ENCODE measurements at places on chromosomes 16 and 17.

GRCh38 chr17:28372203-28372944 lies 880 bp downstream of the SARM1 start:
- DNase-seq: peak; percentile 32

- DNase-seq: no peak
Measured at GRCh38 chr16:30699615-30700099, 686 bp downstream of the SRCAP start.

DNA sequence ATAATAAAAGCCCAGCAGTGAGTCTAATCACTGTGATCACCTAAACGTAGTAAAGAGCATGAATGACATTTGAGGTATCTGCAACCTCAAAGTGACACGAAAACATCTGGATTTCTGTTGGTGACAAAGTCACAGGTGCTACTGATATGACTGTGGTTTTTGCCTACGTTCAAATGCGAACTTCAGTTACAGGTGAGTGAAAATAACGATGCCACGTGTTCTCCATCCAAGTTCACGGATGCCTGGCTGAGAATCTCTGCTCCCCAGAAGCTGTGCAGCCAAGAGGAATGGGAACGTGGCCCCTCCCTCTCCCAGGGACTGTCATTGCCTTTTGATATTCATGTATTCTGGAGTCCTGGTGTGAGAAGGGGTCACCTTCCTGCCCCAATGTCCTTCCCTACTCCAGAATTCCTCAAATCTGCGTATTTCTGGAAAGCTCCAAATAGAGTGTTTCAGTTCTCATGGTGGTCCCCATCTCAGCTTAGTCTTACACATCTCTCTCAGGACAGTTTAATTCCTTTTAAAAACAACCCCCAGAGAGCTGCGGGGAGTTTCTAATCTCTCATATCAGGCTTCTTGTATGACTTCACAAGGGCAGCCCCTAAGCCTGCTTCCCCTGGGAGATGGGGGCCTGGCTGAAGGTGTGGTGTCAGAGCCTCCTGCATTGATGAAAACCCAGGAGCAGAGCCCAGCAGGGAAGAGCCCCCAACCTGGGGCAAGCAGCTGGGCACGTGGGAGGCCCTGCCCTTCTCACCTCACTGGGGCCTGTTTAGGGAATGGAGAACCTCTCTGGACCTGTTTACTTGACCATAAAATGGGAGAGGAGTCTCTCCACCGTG lies 25.8 kb downstream of the PIK3R5 start:
- no peak for DNase-seq

- no peak for DNase-seq
Measured at GRCh38 chr17:49842371-49842770, 5.5 kb downstream of the TAC4 start.

DNA sequence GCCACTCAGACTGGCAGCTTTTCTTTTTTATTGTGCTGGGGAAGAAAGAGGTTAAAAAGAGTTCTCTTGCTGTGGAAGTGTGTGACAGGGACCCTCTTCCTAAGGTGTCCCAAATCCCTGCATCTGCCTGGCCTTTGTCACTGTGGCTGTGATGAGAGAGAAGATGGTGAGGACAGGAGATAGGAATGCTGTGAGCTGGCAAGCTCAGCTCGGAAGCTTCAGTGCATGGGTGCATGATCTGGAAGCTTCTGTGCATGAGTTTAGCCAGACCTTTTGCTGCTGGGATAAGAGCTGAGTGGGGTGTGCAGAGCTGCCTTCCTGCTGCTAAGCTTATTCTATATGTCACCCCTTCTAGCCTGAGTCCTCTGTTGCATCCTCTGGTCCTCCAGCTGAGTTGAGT lies 103.3 kb upstream of the CACNG3 start:
- no peak for DNase-seq

DNA sequence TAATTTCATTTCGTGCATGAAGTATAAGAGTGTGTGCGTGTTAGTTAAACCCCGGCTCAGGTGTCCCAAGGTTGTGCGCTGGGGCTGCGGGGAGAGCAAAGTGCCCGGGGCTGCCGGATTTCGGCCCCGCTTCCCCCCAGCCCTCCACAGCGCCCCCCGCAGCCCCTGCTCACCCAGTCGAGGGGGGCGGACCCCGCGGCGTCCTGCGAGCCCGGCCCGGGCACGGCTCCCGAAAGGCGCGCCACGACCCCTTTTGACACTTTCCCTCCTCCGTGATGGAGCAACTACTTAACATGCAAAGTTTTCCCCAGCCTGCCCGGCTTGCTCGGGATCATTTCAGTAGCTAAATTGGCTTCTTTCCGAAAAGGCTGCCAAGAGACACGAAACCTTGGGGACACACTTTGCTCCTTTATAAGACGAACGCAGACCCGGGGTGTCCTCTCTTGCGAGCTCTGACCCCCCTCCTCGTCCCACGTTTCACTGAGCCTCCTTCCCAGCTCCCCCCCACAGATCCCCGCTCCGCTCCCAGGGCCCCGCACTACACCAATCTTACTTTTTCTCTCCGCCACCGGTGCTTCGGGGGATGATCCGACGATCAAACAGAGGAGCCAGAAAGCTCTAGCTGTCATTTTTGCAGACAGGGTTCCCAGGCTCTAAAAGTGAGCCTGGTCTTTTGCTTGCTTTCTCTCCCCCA lies 552 bp downstream of the C17orf58 start:
- DNase-seq: peak; percentile 15

DNA sequence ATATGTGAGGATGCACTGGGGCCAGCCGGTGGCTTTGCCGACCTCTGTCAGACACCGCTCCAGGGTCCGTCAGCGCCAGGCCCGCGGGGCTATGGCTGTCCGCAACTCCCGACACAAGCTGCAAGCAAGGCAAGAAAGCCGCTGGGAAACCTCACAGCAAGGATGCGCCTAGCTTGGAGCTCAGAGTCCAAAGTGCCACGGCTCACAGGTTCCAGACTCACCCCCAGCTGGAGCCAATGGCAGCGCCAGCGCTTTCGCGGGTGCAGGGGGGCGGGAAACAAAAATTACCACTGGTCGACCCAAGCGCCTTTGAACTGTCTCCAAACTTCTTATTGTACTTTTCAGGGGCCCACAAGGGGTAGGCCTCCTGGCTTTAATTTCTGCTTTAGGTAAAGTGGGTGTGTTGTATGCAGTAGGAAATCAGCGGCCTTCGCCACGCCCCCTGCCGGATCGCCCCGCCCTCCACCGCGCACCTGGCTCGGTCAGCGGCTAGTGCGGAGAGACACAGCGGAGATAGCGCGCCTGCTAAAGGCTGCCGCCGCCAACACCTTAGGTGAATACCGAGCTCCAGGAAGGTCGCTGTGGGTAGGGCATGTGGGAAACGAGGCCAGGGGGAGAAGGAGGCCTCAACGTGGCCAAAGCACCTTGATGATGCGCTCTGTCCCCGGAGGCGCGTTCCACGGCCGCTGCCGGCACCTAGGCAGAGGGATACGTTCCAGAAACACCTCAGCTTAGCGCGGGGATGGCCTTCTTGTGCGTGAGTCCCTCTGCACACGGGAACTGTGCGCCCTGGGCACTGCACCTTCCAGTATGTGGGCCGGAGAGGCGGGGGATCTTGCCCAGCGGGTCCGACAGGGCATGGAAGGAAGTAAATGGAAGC lies 61.0 kb upstream of the RBL2 start:
- DNase-seq: peak; percentile 69

GRCh38 chr17:58332778-58333735 lies 4.5 kb upstream of the TSPOAP1 start:
- DNase-seq: peak; percentile 74

DNA sequence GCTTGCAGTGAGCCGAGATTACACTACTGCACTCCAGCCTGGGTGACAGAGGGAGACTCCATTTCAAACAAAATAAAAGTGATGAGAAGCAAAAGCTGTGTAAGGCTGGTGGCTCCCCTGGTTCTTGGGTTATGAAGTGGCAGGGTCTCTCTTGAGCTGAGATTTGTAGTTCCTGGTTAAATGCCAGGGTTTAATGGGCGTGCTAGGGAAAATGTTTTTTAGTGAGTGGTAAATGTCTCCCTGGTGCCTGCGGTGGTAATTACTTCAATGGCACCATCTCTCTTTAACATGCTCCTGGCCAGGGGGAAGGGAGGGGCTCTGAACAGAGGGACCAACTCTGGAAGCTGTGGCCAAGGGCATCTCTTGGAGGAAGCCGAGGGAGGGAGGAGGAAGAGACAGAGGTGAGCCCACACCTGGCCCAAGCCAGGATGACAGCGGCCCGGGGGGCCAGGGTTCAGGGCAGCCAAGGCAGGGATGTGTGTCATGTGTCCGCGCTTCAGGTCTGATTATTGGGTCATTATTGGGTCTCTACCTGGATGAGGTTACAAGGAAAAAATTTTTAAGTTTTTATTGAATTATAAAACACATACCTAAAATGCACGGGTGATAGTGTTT lies 17.8 kb upstream of the RPL38 start:
- DNase-seq: no peak

- no peak for DNase-seq
Measured at GRCh38 chr16:80940069-80940856, 66.4 kb downstream of the CMC2 start.

DNA sequence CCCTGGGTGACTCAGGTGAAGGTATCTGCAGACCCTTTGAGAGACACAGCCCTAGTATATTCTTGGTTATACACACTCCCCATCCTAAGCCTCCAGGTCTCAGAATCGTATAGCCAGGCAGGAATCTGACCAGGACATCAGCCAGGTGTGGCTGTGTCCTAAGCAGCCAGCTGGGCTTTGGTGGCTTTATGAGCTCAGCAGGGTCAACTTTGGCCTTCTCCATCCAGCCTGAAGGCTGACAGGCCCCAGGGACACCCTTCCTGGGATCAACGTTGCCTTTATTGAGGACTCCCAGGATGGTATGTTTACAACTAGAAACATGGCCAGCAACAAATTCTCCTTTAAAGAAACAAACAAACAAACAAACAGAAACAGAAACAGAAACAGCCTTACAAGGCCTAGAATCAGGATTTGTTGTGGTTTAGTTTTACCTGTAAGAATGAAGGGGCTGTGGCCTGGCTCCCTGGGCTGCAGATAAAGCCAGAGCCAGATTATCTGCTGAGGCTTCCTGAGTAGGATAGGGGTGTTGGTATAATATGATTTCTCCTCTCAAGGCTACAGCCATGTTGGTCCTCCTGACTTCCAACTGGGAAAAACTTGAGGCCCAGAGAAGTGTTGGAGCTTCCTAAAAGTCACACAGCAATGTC lies 8.5 kb downstream of the KIF19 start:
- DNase-seq: no peak

- peak; percentile 41 for DNase-seq
Measured at GRCh38 chr17:79707931-79708891, 22.5 kb upstream of the ENPP7 start.

DNA sequence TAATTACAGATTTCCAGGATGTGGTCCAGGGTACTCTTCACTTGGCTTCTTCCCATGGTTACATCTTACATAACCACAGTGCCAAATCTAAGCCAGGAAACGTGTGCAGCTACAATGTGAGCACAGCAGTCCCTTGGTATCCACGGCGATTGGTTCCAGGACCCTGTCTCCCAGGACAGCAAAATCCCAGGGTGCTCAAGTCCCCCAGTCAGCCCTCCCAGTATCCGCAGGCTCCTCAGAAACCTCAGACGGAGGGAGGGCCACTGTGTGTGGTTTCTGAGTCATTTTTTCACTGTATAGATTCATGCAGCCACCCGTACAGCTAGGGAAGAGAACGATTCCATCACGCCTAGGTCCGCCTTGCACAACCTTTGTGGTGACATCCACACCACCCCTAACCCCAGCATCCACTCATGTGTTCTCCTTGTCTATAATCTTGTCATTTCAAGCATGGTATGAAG lies 11.1 kb upstream of the ATP2C2 start:
- DNase-seq: peak; percentile 19

DNA sequence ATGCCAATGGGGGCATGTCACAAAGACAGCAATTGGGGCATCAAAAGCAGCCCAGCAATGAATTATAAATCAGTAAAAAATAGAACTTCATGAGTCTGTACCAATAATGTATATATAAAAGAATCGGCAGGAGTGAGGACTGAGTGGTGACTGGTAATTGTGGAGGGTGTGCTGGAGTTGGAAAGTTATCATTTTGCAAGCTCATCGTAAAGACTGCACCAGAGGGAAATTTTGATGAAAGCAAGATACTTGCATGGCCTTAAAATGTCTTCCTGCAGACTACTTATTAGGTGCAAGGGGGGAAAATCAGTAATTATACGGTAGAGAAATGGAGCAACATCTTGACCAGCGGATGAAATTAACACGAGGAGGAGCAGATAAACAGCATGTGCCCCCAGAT lies 138.9 kb downstream of the AATF start:
- DNase-seq: no peak

DNA sequence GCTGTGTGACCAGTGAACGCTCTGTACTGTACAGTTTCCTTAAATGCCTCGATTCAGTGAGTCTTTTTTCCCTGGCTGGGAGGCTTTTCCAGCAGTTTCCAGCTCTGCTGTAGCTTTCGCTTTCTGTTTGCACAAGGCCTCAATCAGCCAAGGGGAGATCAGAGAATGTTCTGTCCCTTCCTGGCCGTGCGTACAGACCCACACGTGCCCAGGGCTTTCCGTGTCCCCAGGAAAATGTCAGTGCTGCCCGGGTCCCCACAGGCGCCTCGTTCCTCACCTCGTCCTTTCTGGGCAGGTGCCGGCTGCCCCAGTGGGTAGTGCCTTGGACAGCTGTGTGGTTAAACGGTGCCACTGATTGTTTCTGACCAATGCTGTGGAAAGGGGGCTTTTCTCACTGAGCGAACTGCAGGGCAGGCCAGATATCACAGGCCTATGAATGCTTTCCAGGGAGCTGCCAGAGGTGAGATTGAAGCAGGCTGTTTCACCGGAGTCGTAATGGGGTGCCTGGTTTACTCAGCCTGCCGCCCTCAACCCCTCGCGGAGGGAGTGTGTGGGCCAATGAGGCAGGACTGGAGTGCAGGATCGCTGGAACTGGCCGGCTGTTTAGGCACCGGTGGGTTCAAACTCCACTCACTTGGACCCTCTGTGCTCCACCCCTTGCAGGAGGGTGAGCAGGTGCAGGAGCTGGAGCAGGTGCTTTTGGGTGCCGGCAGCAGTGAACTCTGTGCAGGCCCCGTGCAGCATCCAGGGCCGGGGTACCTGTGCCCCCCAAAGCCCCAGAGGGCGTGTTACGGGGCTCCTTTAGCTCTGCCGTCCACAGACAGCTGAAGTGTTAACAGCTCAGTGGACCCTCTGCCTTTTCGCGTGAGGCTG lies 44.4 kb downstream of the ZNF778 start:
- DNase-seq: no peak

GRCh38 chr16:75116081-75116910 lies at the start of gene LDHD:
LDHD (minus strand) TSS chr16:75116780; CDS start chr16:75116720, 60 bp downstream.
- DNase-seq: no peak

DNA sequence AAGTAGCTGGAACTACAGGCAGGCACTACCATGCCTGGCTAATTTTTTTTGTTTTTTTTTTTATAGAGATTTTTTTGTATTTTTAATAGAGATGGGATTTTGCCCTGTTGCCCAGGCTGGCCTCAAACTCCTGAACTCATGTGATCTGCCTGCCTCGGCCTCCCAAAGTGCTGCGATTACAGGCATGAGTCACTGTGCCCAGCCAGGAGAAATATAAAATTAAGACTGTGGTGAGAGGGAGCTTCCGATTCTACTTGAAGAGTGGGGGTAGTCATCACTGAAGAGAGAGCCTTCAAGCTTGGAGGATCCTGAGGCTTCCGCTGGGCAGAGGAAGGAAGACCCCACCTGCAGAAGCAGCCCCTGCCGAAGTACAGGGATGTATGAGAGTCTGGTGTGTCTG lies 34.4 kb upstream of the RGS9 start:
- no peak for DNase-seq

All from stimulated activated CD4-positive, alpha-beta T cell treated with anti-CD3 and anti-CD28 coated beads, Interleukin-12 subunit alpha, Interleukin-12 subunit beta, amount 100 ng/mL, for 48 hours (primary cell).